Transverse colon (tissue), 4 donors: ENCODE measurements at places on chromosomes 7 and 10. TPM values are rescaled to one million over a fixed set of nuclear protein-coding genes. Genes with fewer than 3 reads are reported as not detected.

GRCh38 chr10:71864911-71865361, 13.9 kb upstream of the PSAP start:
- DNase-seq, result no peak

DNA sequence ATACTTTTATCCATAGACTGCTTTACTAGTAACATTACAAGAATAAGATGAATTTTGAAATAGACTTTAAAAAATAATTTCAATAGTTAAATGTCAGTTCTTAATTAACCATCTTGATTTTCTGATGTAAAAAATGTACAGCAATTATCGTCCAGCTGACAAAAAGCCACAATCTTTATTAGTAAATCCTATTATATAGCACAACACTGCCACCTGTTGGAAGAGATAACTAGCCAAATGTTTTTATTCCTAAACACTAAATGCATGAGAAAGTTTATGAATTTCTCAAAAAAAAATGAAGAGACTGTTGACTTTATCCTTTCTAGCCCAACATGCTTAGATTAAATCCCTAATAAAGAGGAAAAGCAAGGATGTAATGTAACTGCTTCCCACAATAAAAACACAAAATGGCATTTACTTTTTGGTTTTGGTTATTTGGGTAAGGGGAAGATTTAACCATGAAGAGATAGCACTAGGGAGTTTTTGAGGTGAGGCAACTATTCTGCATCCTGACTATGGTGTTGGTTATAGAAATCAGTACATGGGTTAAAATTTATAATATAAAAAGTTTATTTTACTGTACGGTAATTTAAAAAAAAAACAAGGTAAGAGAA, 8.0 kb downstream of the COA1 start:
- DNase-seq, result no peak

GRCh38 chr10:35700487-35700882, 58.4 kb upstream of the FZD8 start:
- no peak for DNase-seq

GRCh38 chr10:26483554-26483953, 45.4 kb downstream of the APBB1IP start:
- no peak for DNase-seq

GRCh38 chr10:129780198-129780597, 183.9 kb downstream of the EBF3 start:
- DNase-seq, result no peak

- DNase-seq, result no peak
Observed at GRCh38 chr7:100128637-100128963, 1.8 kb downstream of the MBLAC1 start.

DNA sequence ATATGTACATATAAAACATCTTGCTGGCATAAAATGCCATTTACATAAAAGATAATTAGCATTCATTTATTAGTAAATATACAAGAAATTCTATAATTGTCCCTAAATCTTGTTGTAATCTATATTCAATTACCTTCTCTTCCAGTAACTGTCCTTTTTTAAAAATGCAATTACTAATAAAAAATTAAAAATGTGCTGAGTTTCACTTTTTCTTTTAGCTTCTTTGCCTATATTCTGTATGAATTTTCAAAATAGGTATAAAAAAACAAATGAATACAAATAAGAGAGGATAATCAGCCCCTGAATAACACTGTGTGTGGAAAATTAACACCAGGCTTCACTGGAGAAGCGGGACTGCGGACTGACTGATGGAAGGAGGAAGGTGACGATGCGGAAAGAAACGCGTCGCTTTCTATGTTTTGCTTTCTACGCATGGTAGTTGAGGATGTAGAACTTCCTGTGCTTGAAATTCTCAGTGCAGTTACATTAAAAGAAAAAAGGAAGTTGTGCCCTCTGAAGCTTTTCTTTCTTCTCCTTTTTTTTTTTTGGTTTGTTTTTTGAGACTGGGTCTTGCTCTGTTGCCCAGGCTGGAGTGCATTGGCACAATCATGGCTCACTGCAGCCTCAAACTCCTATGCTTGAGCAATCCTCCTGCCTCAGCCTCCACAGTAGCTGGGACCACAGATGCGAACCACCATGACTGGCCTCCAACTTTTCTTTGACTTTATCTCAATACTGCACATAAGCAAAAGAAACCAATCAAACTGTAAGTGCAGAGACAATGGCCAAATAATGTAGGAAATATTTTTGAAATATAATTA, 7.4 kb upstream of the ZMYND11 start:
- peak; percentile 27 for DNase-seq

The LANCL2 gene
- 18.0 TPM for total RNA-seq

The ATP6V0A4 gene
- not detected for total RNA-seq

The AZGP1 gene
- 17.1 TPM for total RNA-seq

The MYOF gene
- total RNA-seq, result 46.8 TPM

- DNase-seq, result no peak
Observed at GRCh38 chr10:58373442-58373827, 11.8 kb upstream of the TFAM start.

- DNase-seq, result no peak
Observed at GRCh38 chr7:99289185-99289584, 16.5 kb downstream of the MYH16 start.

DNA sequence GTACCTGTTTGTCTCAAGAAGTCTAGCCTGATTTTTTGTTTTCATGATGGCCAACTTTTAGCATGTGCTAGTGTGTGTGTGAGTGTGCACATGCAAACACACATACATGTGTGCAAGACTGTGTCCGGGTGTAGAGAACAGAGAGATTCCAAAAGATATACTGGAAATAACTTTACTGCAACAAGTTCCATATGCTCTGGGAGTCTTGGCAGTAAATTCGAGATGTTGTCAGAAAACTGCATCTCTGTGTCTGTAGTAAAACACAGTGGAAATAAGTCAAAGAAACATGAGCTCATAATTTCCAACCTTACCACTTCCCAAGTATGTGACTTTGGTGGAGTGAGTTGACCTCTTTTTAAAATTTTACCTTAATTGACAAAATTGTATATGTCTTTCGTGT, 950.8 kb upstream of the C7orf33 start:
- no peak for DNase-seq

GRCh38 chr7:43639858-43640491, 57.1 kb downstream of the STK17A start:
- DNase-seq, result peak; percentile 61

DNA sequence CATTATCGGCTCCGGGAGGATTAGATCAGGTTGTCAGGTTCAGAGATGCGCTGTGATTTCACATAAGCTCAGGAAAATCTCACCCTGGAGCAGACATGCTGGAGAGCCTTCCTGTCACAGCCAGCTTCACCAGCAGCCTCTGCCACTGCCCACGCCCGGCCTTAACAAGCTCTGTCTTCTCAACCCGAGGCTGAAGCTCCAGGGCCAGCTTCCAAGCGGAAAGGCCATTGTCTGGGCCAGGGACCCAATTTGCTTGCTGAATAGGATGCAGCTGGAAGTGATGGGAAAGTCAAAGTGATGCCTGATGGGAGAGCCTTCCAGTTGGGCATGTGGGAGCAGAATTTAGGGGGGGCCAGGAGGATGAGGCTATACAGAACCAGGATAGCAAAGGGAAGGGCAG, 36.3 kb downstream of the C10orf105 start:
- no peak for DNase-seq

DNA sequence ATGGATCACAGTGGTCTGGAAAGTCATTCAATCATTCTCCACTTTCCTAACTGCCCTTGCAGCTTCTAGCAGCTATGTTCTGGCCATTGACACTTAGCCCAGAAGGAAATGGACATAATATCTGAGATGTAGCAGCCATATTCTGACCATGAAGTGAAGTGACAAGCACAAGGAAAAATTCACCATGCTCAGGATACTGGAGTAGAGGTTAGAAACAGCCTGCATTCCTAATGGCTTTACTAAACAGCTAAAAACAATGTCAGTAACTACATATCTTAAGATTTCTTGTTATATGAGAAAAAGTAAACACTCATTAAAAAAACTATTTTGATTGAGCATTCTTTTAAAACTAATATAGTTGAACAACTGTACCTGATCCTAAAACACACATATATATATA, 443.8 kb downstream of the MAGI2 start:
- no peak for DNase-seq

DNA sequence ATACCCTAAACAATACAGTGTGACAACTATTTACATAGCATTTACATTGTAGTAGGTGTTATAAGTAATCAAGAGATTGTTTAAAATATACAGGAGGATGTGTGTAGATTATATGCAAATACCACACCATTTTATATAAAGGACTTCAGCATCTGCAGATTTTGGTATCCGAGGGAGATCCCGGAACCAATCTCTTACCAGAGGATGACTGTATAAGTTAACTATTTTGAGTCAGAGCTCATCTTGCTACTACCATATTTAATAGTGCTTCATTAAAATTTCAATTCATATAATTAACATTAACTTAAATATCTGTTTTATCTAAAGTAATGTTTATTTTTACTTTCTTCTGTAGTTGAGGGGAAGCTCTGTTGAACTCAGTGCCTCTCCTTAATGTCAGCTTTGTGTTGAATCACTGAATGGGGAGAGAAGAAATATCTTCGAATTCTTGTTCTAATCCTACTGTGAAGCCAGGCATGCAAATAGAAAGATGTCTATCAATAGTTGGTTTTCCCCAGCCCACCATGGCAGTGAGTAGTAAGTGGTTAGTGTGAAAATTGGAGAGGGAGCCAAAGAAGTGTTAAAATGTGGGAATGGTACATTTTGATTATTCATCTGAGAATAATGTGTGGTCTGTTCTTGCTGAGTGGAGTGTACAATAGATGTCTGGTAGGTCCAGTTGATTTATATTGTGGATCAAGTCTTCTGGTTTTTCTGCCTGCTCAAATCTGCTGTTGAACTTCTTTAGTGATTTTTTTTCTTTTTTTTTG, 90.1 kb upstream of the CYP26C1 start:
- DNase-seq, result no peak

The ERVW-1 gene
- total RNA-seq, result not detected

GRCh38 chr10:132308587-132309470, 1.1 kb upstream of the STK32C start:
- DNase-seq, result no peak

DNA sequence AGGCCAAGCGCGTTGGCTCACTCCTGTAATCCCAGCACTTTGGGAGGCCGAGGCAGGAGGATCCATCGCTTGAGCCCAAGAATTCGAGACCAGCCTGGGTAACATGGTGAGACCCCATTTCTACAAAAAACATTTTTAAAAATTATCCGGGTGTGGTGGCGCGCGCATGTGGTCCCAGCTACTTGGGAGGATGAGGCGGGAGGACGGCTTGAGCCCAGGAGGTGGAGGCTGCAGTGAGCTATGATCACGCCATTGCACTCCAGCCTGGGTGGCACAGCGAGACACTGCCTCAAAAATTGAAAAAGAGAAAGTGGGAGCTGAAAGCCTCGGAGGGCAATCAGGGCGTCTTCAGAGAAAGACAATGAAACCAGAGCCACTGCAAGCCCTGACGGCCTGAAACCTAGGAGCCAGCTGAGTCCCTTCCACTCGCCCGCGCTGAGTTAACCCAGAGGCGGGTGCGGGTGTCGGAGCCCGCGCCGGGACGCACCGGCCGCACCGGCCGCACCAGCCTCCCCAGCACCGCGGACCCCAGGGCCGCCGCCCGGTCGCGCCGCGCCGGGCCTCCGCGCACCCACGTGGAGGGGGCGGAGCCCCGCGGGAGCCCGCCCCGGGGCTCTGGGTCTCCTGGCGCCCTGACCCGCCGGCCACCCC, 22.4 kb downstream of the ZFAND2A start:
- DNase-seq, result no peak

The ZNRF2 gene
- total RNA-seq, result 83.0 TPM

- DNase-seq, result no peak
Observed at GRCh38 chr10:64571056-64571455, 1049.9 kb downstream of the REEP3 start.

DNA sequence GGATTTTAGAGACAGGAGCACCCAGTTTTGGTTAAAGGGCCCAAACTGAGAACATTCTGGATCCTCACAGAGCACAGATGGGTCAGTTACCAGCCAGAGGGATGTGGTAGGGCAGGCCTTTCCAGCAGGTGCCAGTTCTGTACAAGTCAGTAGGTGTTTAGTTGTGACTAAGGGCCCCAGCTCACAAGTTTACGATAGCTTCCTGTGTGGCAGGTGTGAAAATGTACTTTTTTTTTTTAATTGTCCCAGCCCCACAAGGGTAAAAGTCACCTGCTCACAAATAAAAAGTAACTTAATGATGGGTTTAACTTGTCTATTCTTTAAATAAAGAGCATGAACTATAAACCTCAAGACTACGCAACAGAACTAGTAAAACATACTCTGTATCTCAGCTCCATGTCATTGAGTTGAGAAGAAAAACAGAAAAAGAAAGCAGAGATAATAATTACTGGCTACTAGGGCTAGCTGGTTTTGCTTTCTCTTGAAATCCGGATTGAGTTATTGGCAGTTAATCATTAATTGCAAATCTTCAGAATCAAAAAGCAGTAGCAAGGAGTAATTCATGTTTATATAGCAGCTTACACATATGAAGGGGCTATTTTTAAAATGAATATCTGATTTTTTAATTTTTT, 15.4 kb downstream of the NFE2L3 start:
- DNase-seq, result no peak

The WDR91 gene
- total RNA-seq, result 15.9 TPM

DNA sequence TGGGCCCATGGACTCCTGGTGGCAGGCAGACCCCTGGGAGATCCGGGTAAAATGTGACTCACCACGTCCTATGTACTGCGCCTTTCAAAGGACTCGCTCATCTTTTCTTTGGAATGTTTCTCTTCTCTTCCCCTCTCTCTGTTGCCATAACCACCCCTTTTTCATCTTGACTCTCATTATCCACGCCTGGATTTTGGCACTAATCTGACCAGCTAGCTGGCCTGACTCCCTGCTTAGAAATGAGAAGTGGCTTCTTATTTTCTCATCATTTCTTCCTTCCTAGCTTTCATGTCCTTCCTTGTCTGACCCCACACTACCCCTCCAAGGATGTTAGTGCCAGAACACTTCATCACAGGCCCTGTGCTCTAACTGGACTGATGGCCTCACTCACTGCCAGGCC, 98.0 kb upstream of the FAM171A1 start:
- no peak for DNase-seq
